ENCODE measurements at places on chromosomes 11 and 22.

DNA sequence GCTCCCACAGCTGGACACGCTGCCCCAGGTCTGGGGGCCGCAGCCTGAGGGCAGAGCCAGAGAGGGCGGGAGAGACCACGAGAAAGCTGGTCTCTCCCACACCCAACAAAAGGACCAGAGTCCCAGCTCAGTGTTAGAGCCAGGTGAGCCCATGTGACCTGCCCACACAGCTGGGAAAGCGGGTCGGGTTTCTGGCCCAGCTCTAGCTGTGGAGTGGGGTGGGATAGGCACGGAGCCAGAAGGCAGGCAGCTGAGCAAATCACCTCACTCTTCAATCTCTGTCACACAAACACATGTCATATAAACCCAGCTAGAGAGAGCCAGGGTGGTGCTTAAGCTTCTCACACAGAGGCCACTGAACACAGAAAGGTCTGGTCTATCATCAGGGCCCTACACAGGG lies 7.8 kb upstream of the EIF3D start:
- no peak for DNase-seq

DNA sequence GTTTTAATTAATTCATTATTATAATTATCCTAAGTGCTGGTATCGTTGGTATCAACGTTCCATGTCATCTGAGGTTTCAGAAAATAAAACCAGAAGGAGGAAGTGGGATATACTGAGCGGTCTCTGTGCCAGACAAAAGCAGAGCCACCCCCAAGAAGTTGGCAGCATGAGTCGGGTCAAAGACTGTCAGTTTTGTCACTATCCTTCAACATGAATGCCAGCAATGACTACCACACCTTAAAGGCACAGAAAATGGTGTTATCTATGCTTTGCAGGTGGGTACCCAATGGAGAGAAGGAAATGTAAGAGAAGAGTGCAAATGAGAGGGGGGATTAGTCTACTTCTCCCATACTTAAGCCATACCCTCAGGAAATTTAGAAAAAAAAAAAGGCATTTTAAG lies 408.5 kb downstream of the OPCML start:
- no peak for DNase-seq

- DNase-seq = no peak
Observed at GRCh38 chr11:62985041-62985750, 429 bp upstream of the SLC22A6 start.

DNA sequence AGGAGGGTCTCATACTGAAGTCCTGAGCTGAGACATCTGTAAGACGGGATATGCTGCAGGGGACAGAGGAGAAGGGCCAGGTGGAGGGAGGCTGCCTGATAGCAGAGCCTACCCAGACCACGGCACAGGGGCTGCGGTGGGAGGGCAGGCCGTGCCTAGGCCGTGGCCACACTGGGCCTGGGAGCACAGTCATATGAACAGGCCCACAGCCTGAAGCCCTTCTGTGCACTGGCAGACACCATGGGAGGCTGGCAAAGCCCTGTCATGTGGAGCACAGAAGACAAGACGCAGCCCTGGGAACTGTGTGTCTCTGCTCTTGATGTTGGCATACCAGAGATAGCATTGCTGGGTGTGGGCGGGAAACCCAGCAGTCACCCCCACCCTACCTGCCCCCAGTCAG lies 3.3 kb downstream of the SPATA19 start:
- DNase-seq = no peak

- no peak for DNase-seq
Observed at GRCh38 chr11:128941573-128942271, 949 bp downstream of the TP53AIP1 start.

Measured in sigmoid colon (tissue), 7 donors.